Naive thymus-derived CD8-positive, alpha-beta T cell (primary cell): ENCODE measurements at places on chromosomes 16 and 17. TPM values are rescaled to one million over a fixed set of nuclear protein-coding genes. Genes with fewer than 3 reads are reported as not detected.

The SMIM36 gene
- not detected for total RNA-seq

The CCL17 gene
- not detected for total RNA-seq

DNA sequence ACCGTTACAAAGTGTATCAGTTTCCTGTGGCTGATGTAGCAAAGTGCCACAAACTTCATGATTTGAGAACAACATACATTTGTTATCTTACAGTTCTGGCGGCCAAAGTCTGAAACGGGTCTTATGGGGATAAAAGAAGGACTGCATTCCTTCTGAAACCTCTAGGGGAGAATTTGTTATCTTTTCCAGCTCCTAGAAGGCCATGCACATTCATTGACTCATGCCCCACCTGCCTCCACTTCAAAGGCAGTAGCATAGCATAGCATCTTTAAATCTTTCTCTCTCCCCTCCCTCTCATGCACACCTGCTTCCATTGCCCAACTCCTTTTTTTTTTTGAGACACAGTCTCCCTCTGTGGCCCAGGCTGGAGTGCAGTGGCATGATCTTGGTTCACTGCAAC is 190.7 kb upstream of the DYNLRB2 start:
- H3K27ac ChIP-seq = no peak overlapping the region
- no peaks in the 10 kb centered on the region for H3K4me1 ChIP-seq
- no peak for DNase-seq

The CLEC19A gene
- total RNA-seq = not detected

The CD68 gene
- 4.6 TPM for total RNA-seq

DNA sequence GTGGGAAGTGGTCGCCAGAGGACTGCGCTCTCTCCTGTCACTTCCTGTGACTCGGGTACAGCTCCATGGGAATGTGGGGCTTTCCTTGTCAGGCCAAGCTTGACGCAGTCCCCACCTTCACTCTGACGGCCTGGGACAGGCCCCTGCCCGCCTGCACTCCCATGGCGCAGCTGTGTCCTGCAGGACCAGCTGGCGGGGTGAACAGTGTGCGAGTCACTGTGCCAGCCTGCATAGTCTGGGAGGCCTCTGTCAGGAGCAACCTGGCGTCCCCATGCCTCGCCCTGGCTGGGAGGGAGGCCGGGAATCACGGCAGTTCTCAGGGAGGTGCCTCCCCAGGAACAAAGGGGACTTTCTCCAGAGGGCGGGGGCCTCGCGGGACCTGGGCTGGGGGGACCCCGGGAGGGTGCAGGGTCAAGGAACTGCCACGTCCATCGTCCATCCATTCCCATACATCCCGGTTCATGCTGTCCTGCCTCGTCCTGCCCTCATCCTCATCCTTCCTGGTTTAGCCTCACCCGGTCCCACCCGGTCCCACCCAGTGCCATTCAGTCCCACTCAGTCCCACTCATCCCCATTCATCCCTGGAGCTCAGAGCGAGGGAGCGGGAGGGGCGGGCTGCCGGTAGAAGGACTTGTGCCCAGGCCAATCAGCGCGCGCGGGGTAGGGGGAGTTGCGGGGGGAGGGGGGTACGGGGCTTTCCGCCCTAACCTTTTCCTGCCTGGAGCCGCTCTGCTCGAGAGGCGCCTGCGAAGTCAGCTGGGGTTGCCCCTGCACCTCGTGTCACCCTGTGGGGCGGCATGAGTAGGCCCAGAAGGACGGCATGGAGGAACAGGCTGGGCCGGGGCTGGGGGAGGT is 13.4 kb downstream of the FLYWCH1 start:
- H3K4me3 ChIP-seq = no peak overlapping the region
- H3K27me3 ChIP-seq = no peaks in the 10 kb centered on the region

DNA sequence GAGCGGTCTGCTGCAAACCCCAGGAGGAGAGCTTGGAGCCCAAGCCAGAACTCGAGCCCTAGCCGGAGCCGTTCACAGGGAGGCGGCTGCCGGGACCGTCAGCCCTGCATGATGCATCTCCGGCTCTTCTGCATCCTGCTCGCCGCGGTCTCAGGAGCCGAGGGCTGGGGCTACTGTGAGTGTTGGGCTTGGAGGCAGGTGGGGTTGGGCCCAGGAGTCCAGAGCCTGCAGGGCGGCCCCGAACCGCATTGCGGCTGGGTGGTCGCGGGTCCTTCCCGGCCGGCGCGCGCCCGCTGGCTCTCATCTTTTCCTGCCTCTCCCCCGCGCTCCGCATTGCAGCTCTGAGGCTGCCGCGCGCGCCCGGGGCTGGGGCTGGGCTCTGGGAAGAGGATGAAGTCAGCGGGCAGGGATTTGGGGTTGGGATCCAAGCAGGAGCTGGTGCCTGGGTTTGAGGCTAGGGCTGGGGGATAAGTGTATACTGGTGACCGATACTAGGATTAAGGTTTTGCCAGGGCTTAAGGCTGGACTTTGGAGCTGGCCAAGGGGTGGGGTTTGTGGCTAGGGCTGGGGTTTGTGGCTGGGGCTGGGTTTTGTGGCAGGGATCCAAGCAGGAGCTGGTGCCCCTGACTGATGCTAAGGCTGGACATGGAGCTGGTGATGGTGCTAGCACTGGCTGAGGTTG is 532 bp downstream of the CNTNAP1 start:
- peak overlapping the region; percentile 75 for H3K4me3 ChIP-seq
- peaks cover 37% of the 10 kb centered on the region for H3K27me3 ChIP-seq
- H3K27ac ChIP-seq = no peak overlapping the region
- no peak for DNase-seq

GRCh38 chr17:64096037-64096436 is 33.9 kb downstream of the ERN1 start:
- H3K36me3 ChIP-seq = peaks cover 4% of the 10 kb centered on the region
- H3K27ac ChIP-seq = no peak overlapping the region
- H3K27me3 ChIP-seq = no peaks in the 10 kb centered on the region
- no peak overlapping the region for H3K4me3 ChIP-seq
- no peak for DNase-seq
- peaks cover 24% of the 10 kb centered on the region for H3K4me1 ChIP-seq

The DDX5 gene
- total RNA-seq = 2,287 TPM

- H3K36me3 ChIP-seq = no peaks in the 10 kb centered on the region
- no peaks in the 10 kb centered on the region for H3K4me1 ChIP-seq
- H3K27me3 ChIP-seq = no peaks in the 10 kb centered on the region
Observed at GRCh38 chr17:31580316-31580705, 188.8 kb downstream of the RAB11FIP4 start.

DNA sequence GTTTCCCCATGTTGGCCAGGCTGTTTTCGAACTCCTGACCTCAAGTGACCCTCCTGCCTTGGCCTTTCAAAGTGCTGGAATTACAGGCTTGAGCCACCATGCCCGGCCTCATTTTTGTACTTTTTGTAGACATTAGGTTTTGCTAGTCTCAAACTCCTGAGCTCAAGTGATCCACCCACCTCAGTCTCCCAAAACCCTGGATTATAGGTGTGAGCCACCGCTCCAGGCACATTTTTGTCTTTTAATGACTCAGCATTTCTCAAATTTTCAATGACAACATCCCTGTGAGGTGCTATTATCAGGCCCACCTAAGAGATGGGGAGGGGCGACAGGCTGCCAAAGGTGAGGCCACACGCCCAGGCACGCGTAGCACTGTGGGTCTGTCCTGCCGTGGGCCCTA is 1.1 kb downstream of the SEPTIN12 start:
- H3K27ac ChIP-seq = no peak overlapping the region
- no peaks in the 10 kb centered on the region for H3K27me3 ChIP-seq
- H3K4me1 ChIP-seq = no peaks in the 10 kb centered on the region
